ENCODE measurements at places on chromosomes 7 and 10.

DNA sequence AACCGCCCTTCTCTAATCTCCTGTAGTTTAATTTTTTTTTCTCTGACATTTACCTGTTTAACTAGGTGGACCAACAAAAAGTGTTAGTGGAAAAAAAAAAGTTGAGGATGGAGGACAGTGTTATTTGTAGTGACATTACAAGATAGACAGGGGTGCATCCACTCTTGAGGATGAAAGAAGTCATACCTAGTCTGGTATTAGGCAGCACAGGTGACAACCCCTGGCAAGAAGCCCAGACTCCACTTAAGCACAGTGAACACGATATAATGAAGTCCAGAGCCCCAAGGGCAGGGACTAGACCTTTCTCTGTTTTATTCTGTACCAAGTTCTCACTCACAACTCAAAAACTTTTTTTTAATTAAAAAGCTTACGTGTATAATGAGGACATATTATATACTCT lies 268.4 kb downstream of the GPR37 start:
- DNase-seq = no peak

GRCh38 chr7:158272091-158272490 lies 315.5 kb downstream of the PTPRN2 start:
- DNase-seq = no peak

- DNase-seq = no peak
Measured at GRCh38 chr7:20816372-20816959, 29.8 kb upstream of the SP8 start.

GRCh38 chr7:111408724-111409123 lies 153.6 kb downstream of the IMMP2L start:
- no peak for DNase-seq

- DNase-seq = no peak
Measured at GRCh38 chr10:74061104-74061503, 63.2 kb downstream of the VCL start.

DNA sequence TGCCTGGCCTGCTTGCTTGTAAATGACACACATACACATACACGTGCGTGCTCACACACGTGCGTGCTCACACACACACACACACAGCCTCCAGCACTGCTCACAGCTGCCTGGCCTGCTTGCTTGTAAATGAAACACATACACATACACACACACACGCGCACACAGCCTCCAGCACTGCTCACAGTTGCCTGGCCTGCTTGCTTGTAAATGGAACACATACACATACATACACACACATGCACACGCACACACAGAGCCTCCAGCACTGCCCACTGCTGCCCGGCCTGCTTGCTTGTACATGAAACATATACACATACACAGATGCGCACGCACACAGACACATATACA lies 397.2 kb downstream of the PLXNA4 start:
- no peak for DNase-seq

- DNase-seq = no peak
Measured at GRCh38 chr10:110600487-110601101, 33.1 kb downstream of the SMC3 start.

DNA sequence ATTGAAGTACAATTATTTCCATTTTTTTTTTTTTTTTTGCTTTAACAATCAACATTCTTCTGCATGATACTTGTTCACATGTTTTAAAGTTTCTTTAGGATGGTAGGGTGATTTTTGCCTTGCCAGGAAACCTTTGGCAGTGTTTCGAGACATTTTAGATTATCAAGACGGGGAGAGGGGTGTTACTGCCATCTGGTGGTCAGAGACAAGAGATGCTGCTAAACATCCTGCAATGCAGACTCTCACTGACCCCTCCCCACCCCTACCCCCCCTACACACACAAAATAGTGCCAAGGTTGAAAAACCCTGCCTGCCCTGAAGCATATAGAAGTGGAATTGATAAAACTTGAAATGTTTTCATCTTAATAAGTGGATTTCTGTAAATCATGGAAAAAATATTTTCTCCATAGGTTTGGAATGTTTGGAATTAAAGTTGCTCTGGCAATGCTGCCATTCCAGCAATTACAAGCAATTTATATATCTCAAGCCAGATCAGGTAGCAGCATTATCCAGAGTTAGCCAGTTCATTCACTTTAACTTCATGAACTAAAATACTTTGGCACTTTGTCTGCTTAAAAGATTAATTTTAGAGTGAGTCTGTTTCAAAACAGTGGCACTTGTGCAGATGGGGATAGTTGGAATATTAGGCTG lies 62.1 kb downstream of the SDHAF3 start:
- no peak for DNase-seq

- DNase-seq = no peak
Measured at GRCh38 chr7:16071246-16071857, 350.0 kb downstream of the CRPPA start.

- no peak for DNase-seq
Measured at GRCh38 chr7:2403718-2404648, 572 bp downstream of the CHST12 start.

DNA sequence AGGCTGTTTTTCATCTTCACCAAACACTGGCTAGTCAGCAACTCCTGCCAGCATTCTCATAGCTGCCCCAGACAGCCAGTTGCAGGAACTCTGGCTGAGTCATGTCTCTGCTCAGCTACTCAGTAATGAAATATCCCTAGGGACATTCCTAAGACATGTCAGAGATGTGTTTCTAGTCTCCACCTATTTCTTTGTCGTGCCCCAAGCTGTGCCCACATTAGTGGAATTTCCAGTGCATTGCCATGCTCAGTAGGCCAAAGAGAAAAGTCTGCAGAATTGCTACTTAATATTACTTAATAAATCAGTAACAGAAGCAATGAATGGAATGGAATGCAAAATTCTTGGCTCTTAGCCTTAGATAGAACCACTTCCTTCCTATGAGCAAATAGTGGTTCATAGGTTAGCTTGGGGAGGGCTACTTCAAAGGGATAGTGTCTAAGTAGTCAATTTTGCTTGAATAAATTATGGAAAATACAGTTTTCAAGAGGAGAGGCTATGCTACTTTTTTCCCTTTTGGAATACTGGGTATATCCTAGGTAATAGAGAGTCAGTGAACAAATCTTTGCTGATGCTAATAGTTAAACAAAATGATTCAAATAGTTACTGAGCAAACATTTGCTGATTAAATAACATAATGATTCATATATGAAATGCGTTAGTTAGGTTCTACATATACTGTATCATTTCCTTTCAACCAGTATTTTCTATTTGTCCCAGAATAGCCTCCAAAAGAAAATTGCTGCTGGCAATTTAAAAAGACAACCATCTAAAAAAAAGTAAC lies 23.6 kb upstream of the SEMA3C start:
- no peak for DNase-seq

GRCh38 chr10:25683344-25683743 lies 250.7 kb upstream of the MYO3A start:
- no peak for DNase-seq

GRCh38 chr10:11713963-11714362 lies 28.2 kb upstream of the ECHDC3 start:
- DNase-seq = no peak

GRCh38 chr10:59724098-59724938 lies 14.7 kb upstream of the SLC16A9 start:
- DNase-seq = no peak

DNA sequence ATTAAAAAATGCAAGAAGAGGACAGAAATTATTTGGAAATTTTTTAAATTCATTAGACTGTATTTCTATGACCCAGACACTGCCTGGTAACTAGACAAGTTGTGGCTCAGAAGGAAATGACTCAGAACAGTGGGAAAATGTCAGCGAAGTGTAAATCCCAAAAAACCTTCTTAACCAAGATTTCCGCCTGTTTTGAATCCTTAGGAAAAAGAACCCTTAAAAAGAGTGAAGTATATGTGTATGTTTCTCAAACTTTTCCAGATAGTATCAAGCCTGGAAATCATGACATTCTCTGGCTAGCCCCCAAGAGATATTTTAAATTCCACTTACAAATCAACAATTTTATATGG lies 42.7 kb upstream of the PLXNA4 start:
- DNase-seq = no peak

DNA sequence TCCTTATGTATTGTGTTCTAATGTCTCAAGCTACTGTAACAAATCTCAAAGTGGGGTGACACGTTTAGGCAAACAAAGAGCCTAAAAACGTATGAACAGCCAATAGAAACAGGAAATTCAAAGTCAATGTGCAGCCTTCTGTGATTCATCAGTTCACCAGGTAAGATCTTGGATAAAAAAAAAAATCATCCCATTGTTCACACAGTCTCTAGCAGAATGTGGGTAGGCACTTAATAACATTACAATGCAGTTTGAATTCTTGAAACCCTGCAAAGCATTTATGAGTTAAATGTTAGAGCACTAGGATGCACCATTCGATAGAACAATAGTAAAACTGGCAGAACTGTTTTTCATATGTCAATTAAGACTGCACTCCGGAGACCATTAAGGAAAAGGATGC lies 88.2 kb upstream of the HDAC9 start:
- no peak for DNase-seq

DNA sequence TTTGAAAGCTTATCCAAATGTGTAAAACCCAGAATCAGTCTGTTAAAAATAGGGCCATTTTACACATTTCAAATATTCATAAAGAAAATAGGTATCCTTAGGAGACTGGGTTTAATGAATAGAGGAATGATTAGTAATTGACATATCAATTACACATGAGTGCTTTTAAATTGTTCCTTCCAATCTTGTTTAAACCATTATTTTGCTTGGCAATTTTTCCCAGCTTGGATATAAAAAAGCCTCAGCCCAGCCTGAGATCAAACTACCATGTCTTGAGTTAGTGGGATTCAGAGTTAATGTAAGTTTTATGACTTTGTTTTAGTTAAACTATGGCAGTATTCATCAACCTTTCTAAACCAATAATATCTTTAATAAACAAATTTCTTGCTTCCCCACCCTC lies 28.3 kb downstream of the PARP12 start:
- no peak for DNase-seq

GRCh38 chr10:124225467-124226270 lies 132.3 kb upstream of the CHST15 start:
- DNase-seq = no peak

GRCh38 chr10:33859319-33860022 lies 525.0 kb upstream of the NRP1 start:
- no peak for DNase-seq
